ENCODE measurements at places on chromosomes 12 and 14.
A peak's percentile ranks its signal among the peaks of the same experiment; 100 is the strongest.

DNA sequence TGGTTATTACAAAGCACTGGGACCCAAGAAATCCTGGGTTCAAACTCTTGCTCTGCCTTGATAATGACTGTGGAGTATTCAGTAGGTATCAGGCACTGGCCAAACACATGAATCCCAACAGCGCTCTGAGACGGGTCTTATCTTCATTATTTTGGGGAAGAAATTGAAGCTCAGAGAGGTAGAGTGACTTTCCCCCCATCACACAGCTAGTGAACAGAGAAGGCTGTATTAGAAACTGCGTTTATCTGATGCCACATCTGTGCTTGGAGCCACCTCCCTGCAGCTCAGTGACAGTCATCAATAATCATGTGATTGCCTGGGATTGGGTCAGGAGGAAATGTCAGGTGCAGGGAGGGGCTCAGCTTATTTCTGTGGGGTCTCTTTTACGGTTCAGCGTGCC, 225.4 kb upstream of the LHX5 start:
- no peak for DNase-seq

DNA sequence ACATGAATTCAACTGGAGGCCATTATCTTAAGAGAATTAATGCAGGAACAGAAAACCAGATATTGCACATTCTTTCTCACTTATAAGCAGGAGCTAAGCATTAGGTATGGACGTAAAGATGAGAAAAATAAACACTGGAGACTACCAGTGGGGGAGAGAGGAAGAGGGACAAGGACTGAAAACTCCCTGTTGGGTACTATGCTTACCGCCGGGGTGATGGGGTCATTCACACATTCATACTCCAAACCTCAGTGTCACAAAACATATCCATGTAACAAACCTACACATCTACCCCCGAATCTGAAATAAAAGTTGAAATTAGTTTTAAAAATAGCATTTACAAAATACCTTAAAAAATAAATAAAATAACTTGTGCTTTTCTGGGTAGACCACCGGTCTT, 80.8 kb upstream of the RAP1B start:
- no peak for DNase-seq

DNA sequence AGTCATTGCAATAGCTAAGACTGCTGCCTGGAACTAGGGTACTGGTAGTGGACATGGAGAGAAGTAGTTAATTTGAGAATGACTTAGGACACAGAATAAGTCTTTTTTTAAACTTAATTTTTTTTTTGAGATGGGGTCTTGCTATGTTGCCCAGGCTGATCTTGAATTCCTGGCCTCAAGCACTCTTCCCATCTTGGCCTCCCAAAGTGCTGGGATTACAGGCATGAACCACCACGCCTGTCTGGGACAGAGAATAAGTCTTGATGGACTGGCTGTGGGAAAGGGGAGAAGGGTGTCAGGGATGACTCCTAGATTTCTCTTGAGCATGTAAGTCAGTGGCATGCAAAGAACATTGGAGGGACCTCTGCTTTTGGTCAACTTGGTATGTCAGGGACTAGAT, 42.9 kb downstream of the LIN52 start:
- no peak for DNase-seq

- DNase-seq = no peak
Observed at GRCh38 chr14:69506241-69506595, 21.7 kb downstream of the PLEKHD1 start.

DNA sequence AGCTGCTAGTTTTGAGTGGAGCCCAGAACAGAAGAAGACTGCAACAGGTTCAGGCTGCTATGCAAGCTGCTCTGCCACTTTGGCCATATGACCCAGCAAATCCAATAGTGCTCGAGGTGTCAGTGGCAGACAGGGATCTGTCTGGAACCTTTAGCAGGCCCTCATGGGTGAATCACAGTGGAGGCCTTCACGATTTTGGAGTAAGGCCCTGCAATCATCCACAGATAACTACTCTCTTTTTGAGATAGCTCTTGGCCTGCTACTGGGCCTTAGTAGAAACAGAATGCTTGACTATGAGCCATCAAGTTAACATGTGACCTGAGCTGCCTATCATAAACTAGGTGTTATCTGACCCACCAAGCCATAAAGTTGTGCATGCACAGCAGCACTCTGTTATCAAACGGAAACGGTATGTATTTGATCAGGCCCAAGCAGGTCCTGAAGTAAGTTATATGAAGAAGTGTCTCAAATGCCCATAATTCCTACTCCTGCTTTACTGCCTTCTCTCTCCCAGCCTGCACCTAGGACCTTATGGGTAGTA, 116.9 kb upstream of the CCDC196 start:
- no peak for DNase-seq

DNA sequence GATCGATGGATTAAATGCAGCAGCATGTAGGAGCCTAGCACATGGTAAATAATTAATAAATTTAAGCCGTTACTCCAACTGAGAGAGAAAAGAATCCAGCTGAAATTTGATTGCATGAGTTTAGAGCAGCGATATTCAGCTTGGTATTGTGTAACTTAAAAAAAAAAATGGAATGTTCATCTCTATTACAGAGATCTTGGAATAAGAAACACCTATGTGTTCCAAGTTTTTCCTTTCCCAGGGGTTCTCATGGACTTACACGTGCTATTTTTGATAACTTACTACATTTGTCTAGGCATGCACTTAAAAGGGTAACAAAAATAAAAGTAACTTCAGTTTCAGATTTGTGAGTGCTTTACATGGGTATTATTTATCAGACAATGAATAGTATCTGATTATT, 122.8 kb downstream of the RASSF9 start:
- no peak for DNase-seq

DNA sequence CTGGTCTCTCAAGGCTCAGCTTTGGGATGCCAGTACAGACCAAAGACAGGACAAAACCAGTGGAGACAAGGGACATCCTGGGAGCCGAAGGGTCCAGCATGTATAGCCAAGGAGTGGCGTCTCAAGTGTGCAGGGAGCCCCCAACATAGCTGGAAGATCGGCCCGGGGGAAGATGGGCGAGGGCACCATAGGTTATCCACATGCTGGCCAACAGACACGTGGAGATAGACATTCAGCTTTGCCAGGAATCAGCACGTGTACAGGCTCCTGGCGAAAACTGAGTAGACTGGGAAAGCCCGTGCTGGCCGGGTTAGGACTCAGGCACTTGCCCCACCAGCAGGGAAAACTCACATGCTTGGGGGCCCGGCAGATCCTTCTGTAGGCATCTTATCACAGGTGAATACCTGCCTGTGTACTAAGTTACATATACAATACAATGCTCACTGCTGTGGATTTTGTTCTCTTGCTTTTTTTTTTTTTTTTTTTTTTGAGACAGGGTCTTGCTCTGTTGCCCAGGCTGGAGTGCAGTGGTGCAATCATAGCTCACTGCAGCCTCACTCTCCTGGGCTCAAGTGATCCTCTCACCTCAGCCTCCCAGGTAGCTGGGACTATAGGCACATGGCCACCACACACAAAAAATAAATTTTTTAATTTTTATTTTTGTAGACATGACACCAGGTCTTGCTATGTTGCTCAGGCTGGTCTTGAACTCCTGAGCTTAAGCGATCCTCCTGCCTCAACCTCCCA, 5.6 kb upstream of the ANKRD9 start:
- DNase-seq = no peak

DNA sequence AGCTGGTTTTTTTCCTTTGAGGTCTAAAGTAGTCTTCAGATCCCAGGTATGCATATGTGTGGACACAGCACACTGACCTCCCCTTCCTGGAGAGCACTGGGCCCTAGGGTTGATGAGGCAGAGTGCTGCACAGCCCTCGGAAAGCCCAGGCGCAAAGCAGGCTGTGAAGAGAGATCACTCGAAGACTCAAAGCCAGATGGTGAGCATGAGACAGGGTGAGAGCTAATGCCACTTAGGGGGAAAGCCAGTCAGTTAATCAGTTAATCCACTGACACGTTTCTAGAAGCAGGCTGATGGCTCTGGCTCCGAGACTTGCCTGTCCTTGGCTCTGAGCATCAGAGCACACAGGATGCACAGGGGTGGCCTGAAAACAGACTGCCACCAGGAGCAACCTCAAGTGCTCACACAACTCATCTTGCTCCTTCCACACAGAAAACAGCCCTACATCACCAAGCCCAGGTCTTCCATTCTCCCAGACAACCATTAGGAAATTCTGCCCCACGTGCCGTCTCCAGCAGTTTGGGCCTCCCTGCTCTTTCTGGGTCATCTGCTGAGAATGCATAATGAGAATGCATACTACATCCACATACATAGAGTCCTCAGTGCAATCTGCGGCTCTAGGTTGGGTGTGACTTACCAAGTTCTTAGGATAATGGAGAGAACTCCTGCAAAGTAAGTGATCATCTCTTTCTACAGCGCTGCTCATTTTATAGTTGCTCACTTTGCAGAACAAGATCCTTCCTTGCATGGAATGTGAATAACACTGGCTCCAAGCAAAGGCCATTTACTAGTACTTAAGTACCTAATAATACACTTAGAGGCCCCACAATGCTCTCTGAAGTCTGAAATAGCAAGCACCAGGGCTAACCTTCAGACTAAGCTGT, 12.0 kb downstream of the AQP6 start:
- no peak for DNase-seq

DNA sequence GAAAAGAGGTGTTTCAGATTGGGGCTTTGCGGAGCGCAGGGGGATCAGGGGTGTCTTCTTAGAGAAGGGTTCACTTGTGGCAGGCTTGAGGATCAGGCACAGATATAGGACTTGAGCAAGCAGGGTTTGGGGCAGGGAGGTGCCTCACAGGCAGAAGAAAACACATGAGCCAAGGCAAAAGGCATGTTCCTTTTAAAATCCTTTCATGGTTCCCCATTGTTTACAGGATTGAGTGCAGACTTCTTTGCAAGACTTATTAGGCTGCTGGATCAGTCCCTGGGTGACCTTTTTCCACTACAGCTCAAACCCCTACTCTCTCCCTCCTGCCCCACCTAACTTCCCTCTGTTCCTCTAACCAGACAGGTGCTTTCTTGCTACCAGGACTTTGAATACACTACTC, 19.7 kb downstream of the HSPB8 start:
- DNase-seq = no peak

DNA sequence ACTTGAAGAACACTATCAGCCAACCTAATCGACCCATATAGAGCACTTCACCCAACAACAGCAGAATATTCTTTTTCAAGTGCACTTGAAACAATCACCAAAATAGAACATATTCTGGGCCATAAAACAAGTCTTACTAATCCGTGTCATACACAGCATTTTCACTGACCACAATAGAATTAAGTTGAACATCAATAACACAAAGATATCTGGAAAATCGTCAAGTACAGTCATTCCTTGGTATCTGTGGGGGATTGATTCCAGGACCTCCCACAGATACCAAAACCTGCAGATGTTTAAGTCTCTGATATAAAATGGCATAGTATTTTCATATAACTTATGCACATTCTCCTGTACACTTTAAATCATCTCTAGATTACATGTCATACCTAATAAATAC, 295.7 kb downstream of the BCL11B start:
- DNase-seq = no peak

DNA sequence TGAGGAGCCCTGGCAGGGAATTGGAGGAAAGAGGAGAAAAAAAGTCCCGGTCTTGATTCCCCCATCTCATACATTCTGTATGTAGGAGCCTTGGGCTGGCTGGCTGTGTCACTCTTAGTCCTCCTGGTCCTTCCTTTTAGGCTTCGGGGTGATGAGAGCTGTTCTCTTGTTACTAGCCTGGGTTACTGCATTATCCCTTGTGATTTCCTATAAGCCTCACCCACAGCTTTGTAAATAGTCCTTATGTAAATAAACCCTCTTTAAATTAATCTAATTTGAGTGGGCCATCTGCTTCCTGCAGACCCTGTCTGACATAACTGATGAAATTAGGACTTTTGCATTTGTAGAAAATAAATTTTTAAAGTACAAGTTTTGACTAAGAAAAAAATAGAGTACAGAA, 19.2 kb downstream of the DNM1L start:
- no peak for DNase-seq

GRCh38 chr14:60488175-60488574, 2.3 kb upstream of the C14orf39 start:
- DNase-seq = no peak

- peak; percentile 66 for DNase-seq
Observed at GRCh38 chr14:105059035-105059924, 6.0 kb downstream of the GPR132 start.

DNA sequence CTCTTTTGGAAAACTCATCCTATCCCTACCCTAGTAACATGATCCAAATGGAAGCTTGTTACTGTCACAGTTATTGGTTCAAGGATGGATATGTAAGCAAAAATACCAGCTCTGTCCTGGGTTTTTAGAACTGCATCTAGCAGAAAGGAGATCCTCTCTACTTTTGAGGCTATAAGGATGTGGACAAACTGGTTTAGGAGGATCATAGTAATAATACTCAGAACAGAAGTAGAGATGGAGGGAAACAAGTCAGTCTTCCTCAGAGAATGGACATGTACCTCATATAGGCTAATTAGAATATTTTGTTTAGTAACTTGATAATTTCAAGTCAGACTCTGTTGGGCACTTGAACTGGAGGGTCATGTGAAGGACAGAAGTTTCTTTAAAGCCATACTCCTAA, 26.6 kb downstream of the FUT8 start:
- DNase-seq = no peak

GRCh38 chr12:122250047-122250446, 16.2 kb downstream of the VPS33A start:
- no peak for DNase-seq

DNA sequence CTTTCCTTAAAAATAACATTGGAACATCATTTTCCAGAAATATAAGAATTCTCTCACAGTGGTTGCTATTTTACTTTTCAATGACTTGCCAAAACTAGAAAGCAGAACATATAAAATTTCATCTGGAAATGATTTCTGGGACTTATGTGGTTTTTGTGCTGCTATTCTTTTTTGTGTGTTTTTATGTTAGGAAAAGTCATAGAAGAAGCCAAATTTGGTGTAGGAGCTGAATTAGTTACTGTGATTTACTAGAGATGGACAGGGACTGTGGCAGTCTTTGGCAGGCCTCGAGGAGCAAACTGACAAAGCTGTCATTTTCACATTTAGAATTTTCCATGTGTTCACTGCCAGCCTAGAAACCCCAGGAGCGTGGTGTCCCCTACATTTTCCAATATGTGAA, 38.3 kb upstream of the LDHB start:
- DNase-seq = no peak

- DNase-seq = no peak
Observed at GRCh38 chr12:102669056-102669455, 188.7 kb upstream of the IGF1 start.

DNA sequence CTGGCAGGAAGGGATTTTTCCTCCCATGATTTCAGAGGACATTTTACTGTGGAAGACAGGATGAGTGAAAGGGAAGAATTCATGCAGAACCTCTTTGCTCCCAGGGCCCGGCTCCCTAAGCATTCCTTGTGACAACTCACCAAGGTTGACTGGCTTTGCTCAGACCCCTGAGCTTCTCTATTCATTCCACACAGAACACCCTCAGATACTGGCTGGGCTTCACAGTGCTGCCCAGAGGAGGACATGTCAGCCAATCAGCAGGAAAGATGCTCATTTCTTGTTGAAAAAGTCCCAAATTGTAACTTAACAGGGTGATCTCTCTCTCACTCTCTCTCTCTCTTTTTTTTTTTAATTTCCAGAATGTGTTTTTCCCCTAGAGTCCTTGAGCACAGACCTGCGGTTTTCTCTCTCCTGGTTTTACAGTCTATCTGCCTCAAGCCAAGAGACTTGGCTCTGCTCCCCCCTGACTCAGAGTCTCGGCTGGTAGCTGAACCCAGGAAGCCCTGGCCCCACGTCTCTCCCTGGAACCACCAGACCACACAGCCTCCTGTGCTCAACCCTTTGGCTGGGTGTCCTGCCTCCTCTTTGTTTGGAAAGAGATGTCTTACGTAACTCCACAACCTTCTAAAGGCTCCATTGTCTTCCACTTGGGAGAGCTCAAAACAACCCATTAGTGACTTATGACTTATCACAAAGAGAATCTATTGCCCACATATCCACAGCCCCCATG, 43.9 kb downstream of the SSPN start:
- no peak for DNase-seq

All from stimulated activated CD4-positive, alpha-beta T cell treated with anti-CD3 and anti-CD28 coated beads, Interleukin-4, amount 100 ng/mL, for 24 hours (primary cell).